ENCODE measurements at places on chromosomes 12 and 14.

- DNase-seq: no peak
Measured at GRCh38 chr14:80560800-80561657, 349.7 kb upstream of the DIO2 start.

DNA sequence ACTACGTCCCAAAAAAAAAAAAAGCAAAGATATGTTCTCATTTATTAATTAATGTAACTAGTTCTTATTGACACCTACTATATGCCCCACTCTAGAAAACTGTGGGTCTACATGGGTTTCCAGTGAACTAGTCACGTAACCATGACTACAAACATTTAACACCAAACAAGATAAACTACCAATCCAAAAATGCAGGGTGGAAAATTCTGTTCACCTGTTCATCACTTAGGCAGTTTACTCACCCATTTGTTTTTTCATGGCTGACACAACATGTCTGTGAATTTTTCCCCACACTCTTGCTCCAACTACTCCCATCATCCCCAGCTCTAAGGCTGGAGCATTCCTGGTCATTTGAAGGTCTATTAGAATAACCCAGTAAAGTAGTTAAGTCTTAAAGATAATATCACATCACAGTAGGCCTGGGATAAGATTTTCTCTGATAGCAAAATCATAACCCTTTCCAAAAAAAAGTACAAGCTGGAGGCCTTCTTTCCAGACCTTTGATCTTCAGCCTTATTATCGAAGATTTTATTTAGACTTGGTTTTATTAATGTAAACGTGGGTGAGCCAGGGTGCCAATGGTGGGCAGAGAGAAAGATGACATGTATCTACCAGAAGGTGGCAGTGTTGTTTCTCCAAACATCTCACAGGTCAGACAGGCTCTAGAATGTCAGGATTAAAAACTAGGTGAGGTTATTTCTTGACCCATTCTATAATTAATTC lies 61.6 kb upstream of the DAAM1 start:
- peak; percentile 84 for DNase-seq

- DNase-seq: no peak
Measured at GRCh38 chr14:55294603-55295002, 23.4 kb downstream of the FBXO34 start.

DNA sequence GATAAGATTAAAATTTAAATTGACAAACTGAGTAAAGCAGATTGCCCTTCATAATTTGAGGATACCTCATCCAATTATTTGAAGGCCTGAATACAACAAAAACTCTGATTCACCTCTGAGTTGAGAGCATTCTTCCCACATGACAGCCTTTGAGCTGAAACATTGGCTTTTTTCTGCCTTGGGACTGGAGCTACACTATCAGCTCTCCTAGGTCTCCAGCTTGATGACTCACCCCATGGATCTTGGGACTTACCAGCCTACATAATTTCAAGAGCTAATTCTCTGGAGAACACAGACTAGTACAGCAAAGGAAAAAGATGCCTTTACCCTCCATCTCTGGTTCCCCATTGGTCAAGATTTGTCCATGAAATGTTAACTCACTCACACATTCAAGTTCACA lies 555.1 kb downstream of the FOXG1 start:
- DNase-seq: no peak

DNA sequence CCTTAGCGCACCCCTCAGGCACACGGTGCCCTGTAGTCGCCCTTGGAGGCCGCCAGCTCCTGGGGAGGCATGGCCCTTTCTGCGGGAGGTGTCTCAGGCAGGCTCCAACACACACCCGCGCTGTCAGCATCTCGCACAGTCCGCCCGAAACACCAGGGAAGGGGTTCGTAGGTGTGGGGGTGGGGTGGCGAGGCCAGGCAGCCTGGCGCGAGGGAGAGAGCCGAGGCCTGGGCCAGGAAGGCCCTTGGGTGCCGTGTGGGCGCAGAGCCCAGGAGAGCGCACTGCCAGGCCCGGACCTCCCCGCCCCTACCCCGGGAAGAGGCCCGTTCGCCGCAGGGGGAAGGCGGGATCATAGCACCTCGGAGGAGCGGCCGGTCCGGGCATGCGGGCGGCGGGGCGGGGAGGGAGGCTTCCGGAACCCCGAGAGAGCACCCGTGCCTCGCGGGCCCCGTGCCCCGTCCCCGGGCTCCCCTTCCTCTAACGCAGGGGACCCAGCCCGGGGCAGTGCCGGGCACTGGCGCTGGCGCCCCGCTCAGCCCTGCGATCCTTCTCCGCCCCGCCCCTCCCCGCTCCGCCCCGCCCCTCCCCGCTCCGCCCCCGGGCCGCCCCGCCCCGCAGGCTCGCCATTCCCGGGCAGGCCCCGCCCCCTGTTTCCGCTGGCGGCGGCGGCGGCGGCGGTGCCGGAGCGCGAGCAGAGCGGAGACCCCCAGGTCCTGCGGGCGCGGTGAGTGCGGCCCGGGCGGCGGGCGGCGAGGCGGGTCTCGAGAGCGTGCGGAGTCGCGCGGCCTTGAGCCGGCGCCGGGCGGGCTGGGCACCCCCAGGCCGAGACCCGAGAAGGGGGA lies at the start of gene TSPAN9:
TSS of gene TSPAN9 (plus strand) at position 650 of the 842 bp plus-strand sequence. CDS start 123,815 bp downstream, outside the sequence.
- DNase-seq: peak; percentile 82

GRCh38 chr12:14138495-14138894 lies 157.1 kb upstream of the GRIN2B start:
- DNase-seq: no peak

GRCh38 chr12:30880061-30880460 lies 46.5 kb upstream of the TSPAN11 start:
- DNase-seq: peak; percentile 100

- no peak for DNase-seq
Measured at GRCh38 chr12:112987561-112987960, 9.2 kb downstream of the OAS2 start.

GRCh38 chr12:66289485-66289884 lies 12.8 kb upstream of the HELB start:
- no peak for DNase-seq

GRCh38 chr14:28298156-28298555 lies 468.4 kb upstream of the FOXG1 start:
- no peak for DNase-seq

- no peak for DNase-seq
Measured at GRCh38 chr14:68890173-68890931, 88.8 kb downstream of the ACTN1 start.

DNA sequence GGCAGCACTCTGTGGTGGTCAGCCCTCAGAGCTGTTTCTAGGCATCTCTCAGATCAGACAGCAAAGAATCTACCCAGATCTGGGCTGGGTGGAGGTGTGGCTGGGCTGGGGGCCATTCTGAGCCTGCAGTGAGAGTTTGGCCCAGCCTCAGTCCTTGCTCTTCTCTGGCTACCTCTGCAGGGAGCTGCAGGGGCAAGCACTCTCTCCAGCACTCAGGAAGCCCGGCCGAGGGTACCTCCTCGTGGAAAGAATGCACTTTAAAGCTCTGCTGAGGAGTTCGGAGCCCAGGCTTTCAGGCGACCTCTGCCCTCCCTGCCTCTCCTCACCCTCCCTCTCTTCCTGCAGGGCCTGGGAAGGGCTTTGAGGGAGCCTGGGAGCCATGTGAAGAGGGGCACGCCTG lies 31.2 kb downstream of the IL31 start:
- DNase-seq: no peak

DNA sequence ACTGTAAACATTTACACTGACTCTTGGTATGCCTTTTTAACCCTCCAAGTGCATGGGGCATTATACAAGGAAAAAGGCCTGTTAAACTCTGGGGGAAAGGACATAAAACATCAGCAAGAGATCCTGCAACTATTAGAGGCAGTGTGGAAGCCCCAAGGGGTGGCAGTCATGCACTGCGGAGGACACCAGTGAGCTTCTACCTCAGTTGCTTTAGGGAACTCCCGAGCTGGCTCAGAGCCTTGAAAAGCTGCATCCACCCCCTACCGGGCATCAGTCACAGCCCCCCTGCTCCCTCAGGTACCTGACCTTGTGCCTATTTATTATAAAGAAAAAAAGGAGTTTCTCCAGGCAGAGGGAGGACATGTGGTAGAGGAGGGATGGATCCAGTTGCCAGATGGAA lies 695.6 kb upstream of the LMO3 start:
- no peak for DNase-seq

GRCh38 chr12:58884916-58885315 lies 35.4 kb downstream of the LRIG3 start:
- no peak for DNase-seq

DNA sequence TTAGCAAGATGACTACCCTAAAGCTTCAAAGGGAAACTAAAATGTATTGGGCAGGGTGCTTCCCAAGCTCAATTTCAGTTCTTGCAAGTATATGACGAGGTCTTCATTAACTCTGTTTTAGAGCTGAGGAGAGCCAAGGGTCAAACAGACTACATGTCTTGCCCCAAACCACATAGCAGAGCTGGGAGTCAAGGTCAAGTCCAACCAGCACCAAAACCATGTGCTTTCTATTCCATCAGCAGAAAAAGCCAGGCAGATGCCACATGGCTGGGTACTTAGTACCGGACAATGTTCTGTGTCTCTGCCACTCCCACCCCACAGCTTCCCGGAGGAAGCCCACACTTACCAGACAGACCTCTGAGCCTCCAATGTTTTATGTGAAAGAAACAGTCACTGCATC lies 17.6 kb downstream of the NID2 start:
- DNase-seq: no peak

DNA sequence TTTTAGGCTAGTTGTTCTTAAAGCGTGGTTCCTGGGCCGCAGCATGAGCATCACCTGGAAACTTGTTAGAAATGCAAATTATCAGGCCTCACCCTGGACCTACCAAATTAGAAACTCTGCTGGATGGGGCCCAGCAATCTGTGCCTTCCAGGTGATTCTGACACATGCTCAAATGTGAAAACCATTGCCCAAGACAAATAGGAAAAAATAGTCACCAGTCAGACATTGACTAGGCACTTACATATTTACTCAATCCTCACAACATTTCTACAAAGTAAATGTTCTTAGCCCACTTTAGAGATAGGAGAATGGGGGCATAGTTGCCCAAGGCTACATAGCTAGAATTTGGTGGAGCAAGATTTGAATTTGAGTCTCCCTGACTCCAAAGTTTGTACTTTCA lies 3.3 kb downstream of the CELA1 start:
- no peak for DNase-seq

- DNase-seq: peak; percentile 48
Measured at GRCh38 chr12:103399986-103400385, 95.8 kb downstream of the C12orf42 start.

- DNase-seq: peak; percentile 75
Measured at GRCh38 chr14:20427231-20428009, 8.5 kb downstream of the KLHL33 start.

DNA sequence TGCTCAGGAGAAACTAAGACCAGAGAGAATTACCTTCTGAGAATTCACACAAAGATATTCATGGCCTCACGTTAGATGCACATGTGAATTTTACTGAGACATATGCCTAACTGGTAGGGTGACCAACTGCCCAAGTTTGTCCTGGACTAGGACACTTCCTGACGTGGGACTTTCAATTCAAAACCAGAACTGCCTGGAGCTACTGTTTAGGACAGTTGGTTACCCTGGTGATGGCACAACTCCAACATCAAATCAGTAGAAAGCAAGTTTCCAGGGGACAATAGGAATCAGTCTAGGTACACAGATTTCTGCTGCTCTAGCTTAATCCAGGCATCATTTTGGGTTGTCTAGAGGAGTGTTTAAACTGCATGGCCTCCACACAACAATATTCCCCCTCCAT lies 178.7 kb downstream of the GXYLT1 start:
- peak; percentile 13 for DNase-seq

- DNase-seq: peak; percentile 22
Measured at GRCh38 chr14:99272899-99273765, 1.1 kb upstream of the BCL11B start.

DNA sequence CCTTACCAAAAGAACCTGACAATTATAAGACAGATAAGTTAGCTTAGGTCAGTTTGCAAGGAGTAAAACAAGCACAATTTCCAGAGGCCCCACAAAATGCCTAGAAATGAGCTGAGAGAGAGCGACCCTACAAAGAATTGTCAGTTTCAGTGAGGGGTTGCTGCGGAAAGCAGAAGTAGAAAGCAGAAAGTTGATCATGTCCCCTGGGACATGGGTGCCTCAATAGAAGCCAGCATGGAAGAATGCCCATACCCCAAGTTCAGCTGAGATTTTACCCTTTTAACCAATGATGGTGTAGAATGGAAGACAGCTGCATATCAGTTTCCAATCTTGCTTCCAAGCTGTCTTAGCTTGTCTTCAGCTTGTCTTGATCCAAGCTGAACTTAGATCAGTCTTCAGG lies 21.8 kb upstream of the CRY1 start:
- no peak for DNase-seq

DNA sequence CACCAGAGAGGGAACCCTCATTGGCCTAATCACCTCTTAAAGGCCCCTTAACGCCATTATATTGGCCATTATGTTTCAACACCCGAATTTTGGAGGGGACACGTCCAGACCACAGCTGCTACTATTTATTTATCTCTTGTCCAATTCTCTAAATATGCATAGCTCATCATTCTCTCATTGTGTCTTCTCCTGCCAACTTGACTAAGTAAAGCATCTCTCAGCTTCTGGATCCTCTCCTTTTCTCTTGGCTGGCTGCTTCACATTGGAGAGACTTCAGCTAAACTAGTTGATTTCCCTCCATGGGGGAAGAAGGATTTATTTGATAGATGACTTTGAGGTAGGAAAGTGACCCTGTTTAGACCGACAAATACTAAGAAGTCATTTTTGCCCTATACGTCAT lies 120.4 kb upstream of the KRR1 start:
- DNase-seq: no peak

GRCh38 chr12:100267603-100268281 lies 765 bp downstream of the SCYL2 start:
- DNase-seq: peak; percentile 68

- no peak for DNase-seq
Measured at GRCh38 chr12:113112043-113112899, 23.3 kb downstream of the RASAL1 start.

GRCh38 chr14:33871394-33871793 lies 79.5 kb downstream of the EGLN3 start:
- DNase-seq: no peak

- DNase-seq: no peak
Measured at GRCh38 chr14:74395094-74395493, 30.9 kb downstream of the SYNDIG1L start.

- DNase-seq: no peak
Measured at GRCh38 chr14:29650554-29651269, 276.9 kb downstream of the PRKD1 start.

DNA sequence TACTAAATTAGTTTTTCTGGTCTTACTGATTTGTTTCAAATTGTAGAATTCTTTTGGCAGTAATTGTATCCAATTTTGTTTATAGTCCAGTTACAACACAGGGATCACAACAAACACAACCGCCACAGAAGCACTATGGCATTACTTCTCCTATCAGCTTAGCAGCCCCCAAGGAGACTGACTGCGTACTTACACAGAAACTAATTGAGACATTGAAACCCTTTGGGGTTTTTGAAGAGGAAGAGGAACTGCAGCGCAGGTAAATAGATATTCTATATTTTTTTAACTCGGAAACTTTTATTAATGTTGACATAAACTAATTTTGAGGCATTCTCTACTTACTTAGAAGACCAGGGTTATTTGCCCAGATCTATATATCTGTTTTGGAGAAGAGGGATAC lies 17.8 kb downstream of the PAPOLA start:
- no peak for DNase-seq
